Esophagus muscularis mucosa (tissue), 4 donors: ENCODE measurements at places on chromosomes 16 and 17. TPM values are rescaled to one million over a fixed set of nuclear protein-coding genes. Genes with fewer than 3 reads are reported as not detected.

Gene EPN2
- total RNA-seq = 31.6 TPM

Gene TPSD1
- 2.7 TPM for total RNA-seq

Gene GLIS2
- total RNA-seq = 10.8 TPM

Gene C16orf54
- 2.5 TPM for total RNA-seq

Gene MT1M
- total RNA-seq = 74.9 TPM

Gene ITGAX
- 11.3 TPM for total RNA-seq

Gene GNAO1
- total RNA-seq = 6.8 TPM

Gene RTN4RL1
- total RNA-seq = 0.83 TPM

Gene SPATA2L
- total RNA-seq = 17.8 TPM

DNA sequence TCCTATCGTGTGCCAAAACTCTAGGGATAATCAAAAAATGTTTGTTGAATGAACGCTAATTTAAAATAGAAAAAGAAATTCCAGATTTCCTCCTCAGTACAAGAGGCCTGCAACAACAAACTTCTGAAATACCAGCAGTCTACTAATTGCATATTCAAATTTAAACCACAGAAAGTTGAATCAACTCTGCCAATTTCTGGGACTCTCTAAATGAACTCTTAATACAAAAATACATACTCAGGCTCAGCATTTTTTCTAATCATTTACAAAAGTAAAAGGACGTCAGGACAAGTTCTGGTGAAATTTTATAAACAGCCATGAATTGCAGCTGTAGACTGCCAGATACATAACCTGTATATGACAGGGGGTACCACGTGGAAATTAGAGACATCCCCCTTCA, 49.0 kb downstream of the KANSL1 start:
- no peak for DNase-seq

DNA sequence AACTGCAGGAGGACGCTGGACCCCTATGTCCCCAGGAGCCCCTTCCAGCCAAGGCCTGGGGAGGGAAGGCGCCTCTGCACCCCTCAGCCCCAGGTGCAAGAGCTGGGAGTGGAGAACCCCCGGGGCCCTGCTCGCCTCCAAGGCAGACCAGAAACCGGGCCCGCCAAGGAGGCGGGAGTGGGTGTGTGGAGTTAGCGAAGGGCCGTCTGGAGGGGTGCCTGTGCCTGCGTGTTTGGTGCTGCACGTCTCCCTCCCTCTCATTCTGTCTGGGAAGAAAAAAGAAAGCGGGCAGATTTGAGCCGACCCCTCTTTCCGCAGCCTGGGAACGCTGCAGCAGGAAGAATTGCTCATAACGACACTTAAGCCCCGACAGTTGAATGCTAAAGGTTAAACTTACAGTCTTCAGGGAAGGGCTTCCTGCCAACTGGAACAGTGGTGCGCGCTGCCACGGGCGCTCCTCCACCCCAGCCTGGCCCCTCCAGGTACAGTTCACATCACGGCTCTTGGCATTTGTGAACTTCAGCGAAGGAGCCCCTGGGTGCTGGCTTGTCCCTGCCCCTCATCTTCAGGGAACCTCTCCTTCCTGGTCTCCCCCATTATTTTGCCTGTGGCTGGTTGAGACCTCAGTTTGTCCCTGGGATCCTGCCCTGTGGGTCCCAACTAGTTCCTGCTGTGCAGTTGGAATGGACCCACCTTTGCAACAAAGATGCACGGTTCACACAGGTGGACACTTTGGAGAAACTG, 19.2 kb upstream of the ZFHX3 start:
- no peak for DNase-seq

DNA sequence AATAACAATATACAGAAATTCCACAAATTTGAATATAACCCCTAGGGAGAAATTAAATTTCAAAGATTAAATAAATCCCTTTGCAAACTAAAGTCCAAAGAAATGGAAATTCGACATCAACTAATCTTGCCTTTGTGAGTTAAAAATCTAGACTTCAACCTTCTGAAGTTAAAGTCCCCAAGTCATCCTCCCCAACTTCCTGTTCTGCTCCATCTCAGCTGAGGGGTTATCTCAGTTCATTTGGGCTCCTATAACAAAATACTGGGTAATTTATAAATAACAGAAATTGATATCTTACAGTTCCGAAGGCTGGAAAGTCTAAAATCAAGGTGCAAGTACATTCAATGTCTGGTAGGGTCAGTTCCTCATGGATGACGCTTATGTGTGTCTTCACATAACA, 22.8 kb upstream of the KDM6B start:
- DNase-seq = no peak

- DNase-seq = no peak
These were observed 990.7 kb upstream of the RBFOX1 start for GRCh38 chr16:6341981-6342380.

GRCh38 chr17:80812362-80813088, 179.1 kb upstream of the CHMP6 start:
- DNase-seq = no peak

GRCh38 chr17:27633312-27634025, 2.5 kb downstream of the LGALS9 start:
- DNase-seq = no peak

- no peak for DNase-seq
These were observed 89.7 kb upstream of the MPHOSPH6 start for GRCh38 chr16:82259731-82260130.

- DNase-seq = no peak
These were observed 207.8 kb upstream of the WSCD1 start for GRCh38 chr17:5862395-5862794.

GRCh38 chr16:66576296-66576695, 3.0 kb upstream of the CMTM2 start:
- no peak for DNase-seq

DNA sequence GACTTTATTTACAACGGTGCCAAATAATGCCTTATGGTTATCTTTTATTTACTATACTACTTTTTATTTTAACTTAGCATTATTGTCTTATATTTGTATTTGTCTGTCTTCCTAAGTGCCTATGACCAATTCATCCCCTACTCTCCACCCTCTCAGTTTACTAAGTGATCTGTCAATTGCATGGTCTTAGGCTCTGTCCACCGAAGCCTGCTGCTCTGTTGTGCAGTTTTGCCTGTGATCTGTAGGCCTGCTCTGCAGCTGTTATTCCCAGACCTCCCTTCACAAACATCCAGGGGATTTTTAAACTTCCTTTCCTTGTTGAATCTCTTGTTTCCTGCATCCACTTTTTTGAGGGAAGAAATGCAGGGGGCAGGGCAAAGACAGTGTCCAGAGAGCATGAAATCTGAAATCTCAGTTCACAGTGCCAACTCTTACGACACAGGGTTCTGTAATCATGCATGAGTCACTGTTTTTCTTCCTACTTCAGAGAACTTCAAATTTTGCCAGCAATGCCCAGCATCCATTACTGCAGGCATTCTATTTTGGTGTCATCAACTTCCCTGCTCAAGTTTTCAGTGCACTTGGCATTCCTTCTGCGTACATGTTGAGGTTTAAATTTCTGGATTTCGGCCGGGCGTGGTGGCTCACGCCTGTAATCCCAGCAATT, 11.4 kb downstream of the SLFN5 start:
- DNase-seq = peak; percentile 95

DNA sequence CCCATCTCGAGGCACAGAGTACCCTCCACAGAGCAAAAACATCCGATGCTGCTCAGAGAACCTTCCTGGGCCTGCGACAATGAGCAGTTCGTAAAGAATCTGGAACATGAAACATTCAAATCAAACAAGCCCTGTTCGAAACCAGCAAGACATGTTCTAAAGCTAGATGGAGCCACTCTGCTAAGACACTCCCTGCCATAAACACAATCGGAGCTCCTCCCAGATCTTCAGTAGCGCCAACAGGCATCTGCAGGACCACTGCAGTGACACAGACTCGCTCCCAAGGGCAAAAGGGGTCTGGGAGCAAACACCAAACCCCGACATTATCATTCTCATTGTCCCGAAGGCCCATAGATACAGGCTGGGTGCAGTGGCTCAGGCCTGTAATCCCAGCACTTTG, 108.7 kb downstream of the ZFHX3 start:
- no peak for DNase-seq

DNA sequence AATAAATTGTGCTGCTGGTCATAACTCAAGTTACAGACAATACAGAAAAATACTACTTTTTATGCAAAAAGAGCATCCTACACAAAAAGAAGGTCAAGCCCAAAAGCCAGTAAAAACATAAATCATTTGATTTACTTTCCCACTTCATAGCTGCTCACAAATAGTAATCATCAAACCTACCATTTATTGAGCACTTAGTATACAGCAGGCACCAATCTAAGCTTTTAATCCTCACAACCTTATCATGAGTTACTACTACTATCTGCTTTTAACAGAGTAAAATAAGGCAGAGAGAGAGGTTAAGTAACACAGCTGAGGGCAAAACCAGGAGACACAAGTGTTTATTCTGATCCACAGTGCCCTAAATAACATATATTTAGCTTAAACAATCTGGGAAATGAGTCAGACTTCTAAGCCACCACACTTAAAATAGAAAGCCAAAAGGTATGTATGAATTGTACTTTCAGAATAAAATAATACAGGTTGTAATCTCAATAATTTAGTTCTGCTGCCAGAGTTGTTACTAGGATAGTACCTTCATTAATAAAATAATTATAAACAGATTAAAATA, 1.7 kb upstream of the AARS1 start:
- no peak for DNase-seq

DNA sequence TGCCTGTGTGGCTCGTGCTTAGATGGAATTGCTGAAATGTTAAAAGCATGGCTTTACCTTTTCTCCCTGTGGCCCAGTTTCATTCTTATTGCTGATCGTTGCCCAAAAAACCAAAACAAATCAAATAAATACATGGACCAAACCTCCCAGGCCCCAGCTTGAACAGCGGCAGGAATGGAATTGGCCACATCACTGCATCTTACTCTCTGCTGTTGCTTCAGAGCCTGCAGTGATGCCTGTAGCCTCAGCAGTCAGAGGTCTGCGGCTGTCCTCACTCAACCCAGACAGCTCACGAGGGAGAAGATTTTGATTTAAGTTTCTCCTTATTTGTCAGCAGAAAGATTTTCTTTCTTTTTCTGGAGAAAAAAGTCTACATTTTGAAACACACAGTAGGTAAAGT, 91.5 kb downstream of the NPIPB11 start:
- no peak for DNase-seq

DNA sequence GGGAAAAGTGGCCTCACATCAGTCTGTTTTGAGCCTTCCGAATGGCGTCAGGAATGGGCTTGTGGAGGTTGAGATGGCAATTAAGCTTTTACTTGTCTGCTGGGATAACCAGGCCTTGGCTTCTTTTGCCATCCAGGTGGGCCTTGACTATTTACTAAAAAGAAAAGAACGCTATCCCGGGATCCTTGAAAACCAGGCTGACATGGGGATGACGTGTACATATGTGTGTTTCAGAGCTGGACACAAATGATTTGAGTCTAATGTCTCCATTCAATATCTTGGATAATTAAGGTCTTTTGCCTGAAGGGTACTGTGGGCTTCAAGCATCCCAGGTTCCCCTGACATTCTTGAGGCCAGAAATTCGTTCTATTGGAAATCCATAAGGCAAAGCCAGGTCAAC, 32.6 kb upstream of the HOXB13 start:
- no peak for DNase-seq

GRCh38 chr16:53849994-53850393, 146.0 kb downstream of the FTO start:
- no peak for DNase-seq

DNA sequence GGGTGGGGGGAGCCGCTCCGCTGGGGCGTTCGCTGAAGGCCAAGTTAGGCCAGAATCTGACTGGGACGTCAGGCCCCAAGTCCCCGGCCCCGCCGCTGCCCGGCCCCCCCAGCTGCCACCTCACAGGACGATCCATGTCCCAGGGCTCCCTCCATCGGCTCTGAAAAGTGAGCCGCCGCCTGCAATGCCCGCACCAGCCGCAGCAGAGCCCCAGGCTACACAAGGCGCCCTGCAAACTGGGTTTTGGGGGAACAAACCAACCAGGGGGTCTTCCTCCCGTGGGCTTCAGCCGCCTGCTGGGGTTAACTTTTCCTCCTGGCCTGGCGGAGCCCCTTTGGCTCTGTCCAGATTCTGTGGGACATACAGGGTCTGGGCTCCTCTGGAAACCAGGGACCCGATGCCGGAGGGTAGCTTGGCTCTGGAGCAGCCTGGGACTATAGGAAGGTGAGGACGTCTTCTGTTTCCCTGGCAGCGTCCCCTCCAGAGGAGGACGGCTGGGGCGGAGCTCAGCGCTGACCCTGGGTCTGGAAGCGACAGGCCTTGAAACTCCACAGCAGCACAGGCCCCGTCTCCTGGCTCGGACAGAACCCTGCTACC, 835 bp downstream of the NME4 start:
- no peak for DNase-seq

DNA sequence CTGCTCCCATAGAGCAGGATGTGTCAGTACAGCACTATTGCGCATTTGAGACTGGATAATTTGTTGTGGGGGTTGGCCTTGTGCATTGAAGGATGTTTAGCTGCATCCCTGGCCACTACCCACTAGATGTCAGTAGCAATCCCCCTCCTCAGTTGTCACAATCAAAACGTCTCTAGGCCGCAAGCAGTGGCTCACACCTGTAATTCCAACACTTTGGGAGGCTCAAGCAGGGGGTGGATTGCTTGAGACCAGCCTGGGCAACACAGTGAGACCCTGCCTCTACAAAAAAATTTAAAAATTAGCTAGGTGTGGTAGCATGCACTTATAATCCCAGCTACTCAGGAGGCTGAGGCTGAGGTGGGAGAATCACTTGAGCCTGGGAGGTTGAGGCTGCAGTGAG, 48.4 kb downstream of the CENPV start:
- DNase-seq = no peak

DNA sequence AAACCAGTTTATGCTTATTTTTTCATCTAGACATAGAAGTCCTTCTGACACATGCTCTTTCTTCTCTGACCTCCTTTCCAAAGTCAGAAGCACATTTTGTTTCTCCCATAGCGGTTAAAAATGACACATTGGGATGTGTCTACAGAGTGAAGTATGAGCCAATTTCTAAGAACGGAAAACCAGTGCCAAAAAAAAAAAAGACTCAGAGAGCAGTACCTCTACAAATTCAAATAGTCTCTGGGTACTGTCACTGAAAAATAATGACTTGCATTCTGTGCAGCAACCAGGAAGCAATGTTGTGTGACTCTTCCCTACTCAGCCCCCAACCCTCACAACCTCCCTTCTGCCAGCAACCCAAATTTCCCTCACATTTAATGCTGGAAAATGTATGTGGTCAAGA, 145.5 kb upstream of the PMFBP1 start:
- no peak for DNase-seq

- DNase-seq = no peak
These were observed 30.5 kb downstream of the TANGO6 start for GRCh38 chr16:68873635-68874471.

GRCh38 chr16:6510261-6510660, 822.4 kb upstream of the RBFOX1 start:
- peak; percentile 57 for DNase-seq

DNA sequence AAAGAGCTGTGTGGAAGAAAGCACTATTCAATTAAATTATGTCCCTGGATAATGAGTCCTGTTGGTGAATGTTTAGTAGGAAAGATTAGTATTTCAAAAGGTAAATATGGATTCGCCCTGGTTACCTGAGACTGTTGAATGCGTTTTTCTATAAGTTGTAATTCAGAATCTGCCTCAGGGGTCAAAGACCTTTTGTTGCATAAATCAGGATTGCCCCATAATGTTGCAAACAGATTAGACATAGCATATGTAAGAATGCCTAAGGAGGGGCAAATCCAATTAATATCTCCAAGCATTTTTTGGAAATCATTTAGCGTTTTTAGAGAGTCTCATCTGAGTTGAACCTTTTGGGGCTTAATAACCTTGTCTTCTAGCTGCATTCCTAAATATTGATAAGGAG, 70.1 kb upstream of the ARL4D start:
- DNase-seq = no peak
